ENCODE measurements at places on chromosomes 5 and 9. TPM values are rescaled to one million over a fixed set of nuclear protein-coding genes. Genes with fewer than 3 reads are reported as not detected.

The FOXE1 gene
- total RNA-seq: not detected

The DNLZ gene
- 16.5 TPM for total RNA-seq

The MSX2 gene
- not detected for total RNA-seq

The ADRA1B gene
- 0.66 TPM for total RNA-seq

The ZNF354C gene
- 11.4 TPM for total RNA-seq
